ENCODE measurements at places on chromosomes 11 and 22.

DNA sequence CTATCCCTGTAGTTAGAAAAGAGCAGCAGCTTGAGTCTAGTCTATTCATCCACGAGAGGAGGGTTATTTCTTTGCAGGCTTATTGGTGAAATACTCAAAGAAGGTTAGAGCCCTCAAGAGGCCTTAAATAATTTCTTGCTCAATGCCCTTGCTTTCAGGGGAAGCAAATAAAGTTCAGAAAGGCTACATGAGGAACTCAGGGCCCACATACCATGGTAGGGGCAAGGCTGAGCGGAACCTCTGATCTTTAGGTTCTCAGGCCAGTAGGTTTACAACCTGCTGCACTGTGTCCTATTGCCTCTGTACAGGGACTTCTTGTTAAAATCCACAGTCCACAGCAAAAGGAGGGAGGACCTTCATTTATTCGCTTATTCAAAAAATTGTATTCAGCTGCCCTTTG lies 101.7 kb downstream of the ADAMTS15 start:
- DNase-seq: no peak

DNA sequence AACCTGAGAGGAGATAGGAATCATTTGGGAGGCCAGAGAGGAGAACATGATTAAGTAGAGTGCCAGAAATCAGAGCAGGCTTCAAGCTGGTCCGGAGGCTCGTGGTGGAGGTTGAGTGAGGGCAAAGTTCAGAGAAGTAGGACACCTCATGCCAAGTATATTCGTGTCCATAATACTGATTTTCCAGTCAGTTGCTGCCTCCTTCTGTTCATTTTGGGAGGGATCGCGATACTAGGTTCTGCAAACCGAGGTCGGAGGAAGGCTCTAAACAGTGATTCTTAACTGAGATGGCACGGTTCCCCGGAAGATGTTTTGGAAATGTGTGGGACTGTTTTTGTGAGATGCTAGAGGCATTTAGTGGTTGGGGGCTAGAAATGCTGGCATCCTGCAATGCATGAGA lies 13.6 kb upstream of the CD3E start:
- DNase-seq: no peak

DNA sequence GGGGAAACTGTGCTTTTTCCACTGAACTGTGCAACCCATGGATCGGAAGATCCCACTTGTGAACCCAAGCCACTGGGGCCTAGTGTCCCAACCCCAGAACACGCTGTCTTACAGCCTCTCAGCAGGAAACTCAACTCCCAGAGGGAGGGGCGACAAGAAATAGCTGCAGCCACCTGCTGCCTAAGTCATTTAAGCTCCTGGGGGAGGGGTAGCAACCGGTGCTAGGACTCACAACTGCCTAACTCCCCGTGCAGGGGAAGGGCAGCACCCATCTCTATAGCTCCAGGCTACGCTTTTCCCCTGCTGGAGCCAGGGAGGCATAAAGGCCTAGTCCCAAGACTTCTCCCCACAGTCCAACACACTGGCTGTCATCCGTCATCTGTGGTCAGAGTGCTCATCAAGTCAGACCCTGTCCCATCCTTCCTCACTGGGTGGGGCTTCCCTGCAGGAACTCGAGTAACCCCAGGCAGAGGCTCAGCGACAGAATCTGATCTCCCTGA lies 363.0 kb downstream of the LUZP2 start:
- DNase-seq: no peak

- DNase-seq: peak; percentile 68
These were observed 1.5 kb upstream of the WNT11 start for GRCh38 chr11:76207642-76208401.

- no peak for DNase-seq
These were observed 89.8 kb downstream of the ALX4 start for GRCh38 chr11:44219830-44220796.

- DNase-seq: no peak
These were observed 76.4 kb upstream of the MTNR1B start for GRCh38 chr11:92892802-92893684.

DNA sequence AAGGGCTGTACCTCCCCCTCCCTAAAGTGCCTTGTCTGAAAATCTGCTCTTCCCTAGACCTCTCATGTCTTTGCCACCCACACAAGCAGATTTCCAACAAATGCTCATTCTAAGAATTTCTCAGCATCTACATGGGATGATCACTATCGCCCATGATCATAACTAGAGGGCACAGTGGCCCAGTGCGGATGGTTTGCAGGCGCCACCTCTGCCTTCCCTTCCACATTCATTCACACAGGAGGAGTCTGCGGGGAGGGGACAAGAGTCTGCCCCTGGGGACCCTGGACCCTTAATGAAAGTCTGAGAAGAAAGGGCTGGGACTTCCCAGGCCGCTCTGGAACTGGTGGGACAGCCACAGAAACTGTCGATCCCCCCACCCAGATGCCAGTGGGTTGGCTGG lies 28.9 kb downstream of the KCTD17 start:
- no peak for DNase-seq

Data from activated T-cell treated with anti-CD3 and anti-CD28 coated beads for 1 hour (primary cell).